ENCODE measurements at places on chromosomes 4 and X. TPM values are rescaled to one million over a fixed set of nuclear protein-coding genes. Genes with fewer than 3 reads are reported as not detected.

Gene GLRB
- total RNA-seq = 0.79 TPM

Gene RAI2
- total RNA-seq = 22.4 TPM

Gene CLTRN
- not detected for total RNA-seq

Gene ETDB
- not detected for total RNA-seq

Gene TCEAL7
- 18.5 TPM for total RNA-seq

Gene FAM114A1
- 132 TPM for total RNA-seq
